Fibroblast of skin of back (primary cell): ENCODE measurements at places on chromosomes 1 and 21.

GRCh38 chr1:119676571-119677206, 28.6 kb upstream of the ZNF697 start:
- DNase-seq: no peak

DNA sequence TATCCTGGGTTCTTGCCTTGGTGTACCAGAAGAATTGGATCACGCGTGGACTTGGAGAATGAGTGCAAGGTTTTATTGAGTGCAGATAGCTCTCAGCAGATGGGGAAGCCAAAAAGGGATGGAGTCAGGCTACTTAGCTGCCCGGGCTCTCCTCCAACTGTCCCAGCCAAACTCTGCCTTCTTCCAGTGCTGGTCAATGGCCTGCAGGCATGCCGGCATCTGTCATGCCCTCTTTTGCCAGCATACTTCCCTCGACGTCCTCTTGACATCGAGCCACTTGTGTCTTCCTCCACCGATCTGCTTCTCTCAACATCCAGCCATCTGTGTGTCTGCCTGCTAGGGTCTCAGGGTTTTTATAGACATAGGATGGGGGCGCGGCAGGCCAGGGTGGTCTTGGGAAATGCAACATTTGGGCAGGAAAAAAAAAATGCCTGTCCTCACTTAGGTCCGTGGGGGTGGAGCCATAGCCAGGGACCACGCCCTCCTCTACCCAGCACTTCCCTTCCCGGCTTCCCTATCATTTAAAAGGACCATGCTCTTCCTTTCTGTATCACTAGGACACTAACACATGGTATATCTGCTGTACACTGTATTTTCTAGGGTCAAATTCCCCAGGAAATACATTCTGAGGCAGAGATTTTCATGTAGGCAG, 47.0 kb upstream of the BCAR3 start:
- no peak for DNase-seq

GRCh38 chr1:27021354-27022031, 8.8 kb upstream of the TENT5B start:
- DNase-seq: peak; percentile 83

DNA sequence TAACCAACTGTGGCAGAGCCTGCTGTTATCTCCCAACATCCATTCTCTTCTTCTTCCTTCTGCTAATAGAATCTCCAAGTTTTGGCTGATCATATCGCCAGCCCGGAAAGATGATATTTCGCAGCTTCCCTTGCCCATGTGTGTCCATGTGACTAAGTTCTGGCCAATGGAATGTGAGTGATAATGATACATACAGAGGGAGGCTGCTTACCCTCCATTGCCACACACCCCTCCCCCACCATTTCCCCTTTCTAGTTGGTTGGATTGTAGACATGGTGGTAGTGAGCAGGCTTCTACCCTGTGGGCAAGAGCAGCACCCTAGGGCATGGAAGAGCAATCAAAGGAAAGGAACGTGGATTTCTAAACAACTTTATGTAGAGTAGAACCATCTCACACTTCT, 48.8 kb downstream of the SLC9C2 start:
- DNase-seq: no peak

GRCh38 chr1:9331558-9332346, 39.1 kb downstream of the SPSB1 start:
- no peak for DNase-seq

GRCh38 chr1:32817815-32818786, 648 bp downstream of the S100PBP start:
- peak; percentile 82 for DNase-seq

DNA sequence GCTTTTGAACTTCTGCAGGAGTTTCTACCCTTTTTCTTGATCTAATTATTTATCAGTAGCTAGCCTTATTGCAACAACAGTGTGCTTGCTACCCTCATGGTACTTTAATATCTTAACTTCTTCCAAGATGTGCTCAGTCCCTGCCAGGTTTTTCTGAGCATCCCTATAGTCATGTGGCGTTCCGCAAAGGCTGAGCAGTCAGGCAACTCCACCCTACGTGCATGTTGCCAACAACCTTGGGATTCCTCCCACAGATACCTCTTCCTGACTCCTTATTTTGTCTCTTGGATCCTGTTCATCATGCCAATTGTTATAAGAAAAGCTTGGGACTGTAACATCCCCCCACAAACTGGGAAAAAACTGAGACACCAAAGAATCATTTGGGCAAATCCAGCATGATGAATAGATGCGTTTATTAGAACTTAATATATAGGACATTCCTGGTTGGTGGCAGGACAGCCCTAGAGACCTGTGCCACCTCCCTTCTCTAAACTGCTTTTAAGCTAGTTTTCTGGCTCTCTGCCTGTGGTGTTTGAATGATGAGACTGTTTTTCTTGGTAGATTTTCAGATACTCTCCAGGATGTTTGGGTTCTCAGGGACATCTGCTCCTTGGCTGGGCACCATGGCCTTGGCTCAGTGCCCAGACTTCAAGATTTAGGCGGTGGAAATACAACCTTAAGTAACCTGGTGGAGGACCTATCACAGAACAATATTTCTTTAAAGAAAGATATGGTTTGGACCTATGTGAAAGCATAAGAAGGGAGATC, 27.1 kb upstream of the KCTD3 start:
- DNase-seq: peak; percentile 35

DNA sequence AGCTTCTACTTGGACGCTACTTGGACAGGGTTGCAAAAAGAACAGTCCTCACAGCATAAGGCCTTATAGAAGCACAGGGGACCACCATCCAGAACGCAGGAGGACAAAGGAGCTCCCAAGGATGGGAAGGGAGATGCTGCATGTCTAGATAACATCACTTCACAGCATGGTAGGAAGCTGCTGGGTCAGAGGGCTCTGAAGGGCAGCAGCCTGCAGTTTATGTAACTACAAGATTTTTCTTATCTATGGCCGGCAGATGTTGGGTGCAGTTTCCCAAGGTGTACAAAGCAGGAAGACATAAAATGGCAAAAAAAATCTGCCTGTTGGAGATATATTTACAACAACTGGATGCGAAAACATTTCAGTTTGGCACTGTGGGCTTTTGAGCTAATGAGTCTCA, 45.3 kb upstream of the SLC5A9 start:
- no peak for DNase-seq

DNA sequence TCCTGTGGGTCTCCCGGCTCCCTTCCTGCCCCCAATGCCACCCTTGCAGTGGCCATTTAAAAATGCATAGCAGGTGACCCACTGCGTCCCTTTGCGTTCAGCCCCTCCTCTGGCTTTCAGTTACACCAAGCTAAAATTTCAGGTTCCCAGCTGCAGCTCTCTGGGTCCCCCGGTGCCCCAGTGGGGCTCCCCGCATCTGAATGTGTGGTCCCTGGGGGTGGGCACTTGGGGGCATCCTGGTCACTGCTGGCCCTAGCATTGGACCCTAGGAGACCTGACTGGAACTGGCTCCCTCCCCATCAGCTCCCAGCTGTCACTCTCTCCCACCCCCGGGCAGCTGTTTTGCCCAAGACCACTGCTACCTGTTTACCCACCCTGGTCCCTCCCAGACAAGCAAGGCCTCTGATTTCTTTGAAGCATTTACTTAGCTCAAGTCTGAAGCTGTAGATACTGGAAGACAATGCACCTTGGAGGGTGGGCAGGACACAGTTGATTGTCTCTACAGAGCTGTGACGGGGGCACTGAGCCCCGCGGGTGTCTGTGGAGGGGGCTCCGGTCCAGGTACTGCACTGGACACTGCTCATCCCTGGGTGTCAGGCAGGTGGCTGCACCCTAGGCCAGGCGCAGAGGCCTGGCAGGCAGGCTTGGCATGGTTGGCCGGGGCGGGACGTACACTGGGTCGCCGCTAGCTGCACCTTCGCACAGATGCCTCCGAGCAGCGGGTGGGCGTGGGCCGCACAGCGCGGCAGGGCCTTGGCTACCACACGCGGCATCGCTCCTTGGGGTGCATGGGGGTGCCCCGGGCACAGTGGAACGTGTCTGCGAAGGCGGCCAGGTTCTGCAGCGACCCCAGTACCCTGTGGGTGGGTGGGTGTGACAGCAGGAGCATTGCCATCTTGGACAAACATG, 3.9 kb downstream of the PRXL2B start:
- DNase-seq: no peak

- no peak for DNase-seq
Observed at GRCh38 chr1:207423560-207424292, 30.4 kb upstream of the CR2 start.

- peak; percentile 27 for DNase-seq
Observed at GRCh38 chr1:169873582-169874199, 20.0 kb downstream of the SCYL3 start.

DNA sequence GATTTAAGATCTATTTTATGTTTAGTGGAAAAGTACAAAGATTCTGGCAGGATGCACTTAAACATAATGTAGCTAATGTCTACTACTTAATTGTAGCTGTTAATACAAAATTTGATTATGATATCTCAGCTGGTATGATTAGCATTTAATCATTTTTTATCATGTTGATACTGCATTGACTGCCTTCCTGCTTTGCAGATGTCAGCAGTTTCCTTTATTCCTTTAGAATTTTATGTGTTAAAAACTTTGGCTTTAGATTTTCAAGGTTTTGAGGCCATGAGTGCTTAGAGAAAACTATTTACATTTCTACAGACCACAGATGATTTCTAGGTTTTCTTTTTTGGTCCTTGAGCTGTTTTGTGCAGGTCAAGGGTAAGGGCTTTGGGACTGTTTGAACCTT, 152.2 kb downstream of the ZNF326 start:
- no peak for DNase-seq

DNA sequence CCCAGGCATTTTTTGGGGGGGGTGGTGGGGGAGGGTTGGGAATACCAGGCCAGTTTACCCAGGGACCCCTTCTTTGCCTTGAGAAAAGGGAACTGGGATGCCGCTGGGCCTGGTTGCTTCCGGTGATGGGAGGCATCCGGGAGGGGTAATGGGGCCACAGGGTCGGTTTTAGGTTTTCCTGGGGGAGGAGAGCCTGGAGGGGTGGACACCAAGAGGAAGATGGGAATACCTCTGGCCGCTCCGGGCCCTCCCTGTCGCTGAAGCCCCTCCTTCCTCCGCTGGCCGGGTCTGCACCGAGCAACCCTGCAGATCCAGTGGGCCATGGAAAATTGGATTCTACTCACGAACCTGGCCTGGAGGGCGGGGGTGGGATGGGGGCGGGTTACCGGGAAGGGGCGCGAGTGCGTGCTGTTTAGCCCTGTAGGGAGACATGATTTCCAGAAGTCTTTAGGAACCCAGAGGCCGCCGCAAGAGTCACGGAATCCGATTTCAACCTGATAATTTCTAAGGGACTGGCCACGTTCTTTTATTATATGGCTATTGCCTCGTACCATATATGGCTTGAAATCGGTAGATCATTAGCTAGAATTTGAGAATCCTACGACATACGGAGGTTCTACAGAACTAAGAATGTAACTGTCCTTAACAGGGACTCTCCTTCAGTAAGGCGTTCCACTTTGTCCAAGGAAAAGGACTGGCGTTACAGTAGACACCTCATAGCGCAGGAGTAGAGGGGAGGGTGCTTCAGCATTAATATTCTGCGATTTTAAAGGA, 749 bp downstream of the AKIRIN1 start:
- peak; percentile 45 for DNase-seq

- no peak for DNase-seq
Observed at GRCh38 chr1:179814546-179814838, 63.1 kb downstream of the TOR1AIP2 start.

GRCh38 chr1:80251591-80251990, 1245.1 kb upstream of the ADGRL4 start:
- no peak for DNase-seq

DNA sequence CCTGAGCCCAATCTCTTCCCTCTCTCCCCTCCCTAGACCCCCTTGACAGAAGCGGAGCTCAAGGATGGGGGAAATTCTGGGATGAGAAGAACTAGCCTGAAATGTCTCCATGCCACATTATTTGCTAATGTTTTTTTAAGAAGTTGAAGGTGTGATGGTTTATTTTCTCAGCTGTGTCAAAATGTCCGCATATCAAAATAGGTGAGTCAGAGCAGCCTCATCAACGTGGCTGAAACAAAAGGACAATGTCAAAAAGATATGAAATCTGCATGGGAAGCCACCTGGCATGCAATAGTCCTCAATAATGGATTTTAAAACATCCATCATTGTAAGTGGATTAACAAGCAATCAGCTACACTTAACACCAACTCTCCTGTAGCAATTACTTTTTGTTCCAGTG, 101.4 kb downstream of the BEND5 start:
- no peak for DNase-seq

DNA sequence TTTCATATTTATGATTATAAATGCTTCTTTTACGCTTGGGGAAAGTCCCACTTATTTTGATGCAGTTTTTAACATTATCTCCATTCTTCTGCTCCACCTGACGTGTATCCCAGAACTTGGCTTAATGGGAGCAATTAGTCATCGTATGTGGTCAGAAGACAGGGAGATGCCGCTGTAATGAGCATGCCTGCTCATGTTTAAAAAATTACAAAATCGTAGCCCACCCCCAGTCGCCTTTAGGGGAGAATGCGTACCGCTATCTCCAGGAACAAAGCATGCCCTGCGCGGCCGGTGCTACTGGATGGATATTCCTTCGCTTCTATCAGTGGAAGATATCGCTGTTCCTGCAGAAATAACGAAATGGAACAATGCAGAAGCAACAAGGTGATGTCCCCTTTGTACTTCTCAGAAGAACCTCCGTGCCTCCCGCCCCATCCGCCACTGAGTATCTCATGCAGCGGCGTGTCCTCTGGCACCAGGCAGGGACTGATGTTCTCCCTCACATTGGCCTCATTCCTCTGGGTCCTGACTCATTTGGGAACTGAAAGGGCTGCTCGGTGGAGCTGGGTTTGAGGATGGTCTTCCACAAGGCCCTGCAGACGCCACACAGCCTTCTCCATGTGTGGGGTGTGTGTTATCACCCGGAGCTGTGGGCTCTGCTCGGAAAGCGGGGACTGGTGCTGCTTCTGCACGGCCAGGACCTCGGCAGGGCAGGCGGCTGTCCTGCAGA, 116.3 kb upstream of the COL6A1 start:
- peak; percentile 92 for DNase-seq

- DNase-seq: no peak
Observed at GRCh38 chr1:192183788-192184187, 25.5 kb downstream of the RGS18 start.

DNA sequence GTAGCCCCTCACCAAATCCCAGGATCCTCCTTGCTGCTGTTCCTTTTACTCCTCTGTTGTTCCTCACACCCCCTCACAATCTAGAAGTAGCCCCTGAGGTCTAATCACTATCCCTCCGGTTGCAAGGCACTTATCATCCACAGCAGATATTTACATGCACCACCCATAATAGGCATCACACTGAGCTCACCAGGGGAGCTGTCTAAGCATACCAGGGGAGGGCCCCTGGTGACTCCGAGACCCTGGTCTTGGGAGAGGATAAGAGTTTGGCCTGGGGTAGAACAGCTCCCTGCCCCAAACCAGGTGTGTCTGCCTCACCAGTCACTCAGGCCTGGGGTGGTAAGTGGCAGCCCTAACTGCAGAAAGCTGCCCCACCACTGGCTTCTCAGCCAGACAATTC, 37.3 kb upstream of the ZC3H12A start:
- no peak for DNase-seq

GRCh38 chr1:182119631-182120030, 58.1 kb upstream of the ZNF648 start:
- DNase-seq: peak; percentile 60

GRCh38 chr1:112309499-112309898, 86.5 kb upstream of the CTTNBP2NL start:
- no peak for DNase-seq
